ENCODE measurements at places on chromosomes 12 and 14.

- no peak for DNase-seq
Observed at GRCh38 chr14:64779472-64779871, 75.2 kb downstream of the PLEKHG3 start.

- DNase-seq = no peak
Observed at GRCh38 chr14:74604911-74605310, 7.1 kb downstream of the LTBP2 start.

DNA sequence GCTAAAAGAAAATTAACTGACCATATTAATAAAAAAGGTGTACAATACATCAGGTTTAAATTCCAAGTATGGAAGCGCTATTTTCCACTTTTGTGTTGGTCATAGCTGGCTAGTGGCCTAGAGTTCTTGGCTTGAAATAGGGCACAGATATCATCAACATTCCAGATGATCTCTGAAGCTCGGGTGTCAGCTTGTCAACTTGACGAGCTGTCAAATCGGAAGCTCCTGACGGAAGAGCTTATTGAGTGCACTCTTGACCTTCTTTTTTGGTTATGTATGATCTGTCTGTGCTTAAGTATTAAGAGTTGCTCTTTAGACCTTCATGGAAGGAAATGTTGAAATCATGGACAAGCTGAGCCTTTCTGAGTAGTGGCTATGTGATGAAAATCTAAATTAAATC lies 177.9 kb downstream of the APAF1 start:
- DNase-seq = no peak

- no peak for DNase-seq
Observed at GRCh38 chr12:47884501-47884900, 20.3 kb downstream of the VDR start.

- no peak for DNase-seq
Observed at GRCh38 chr14:24712909-24713308, 78.9 kb upstream of the GZMB start.

DNA sequence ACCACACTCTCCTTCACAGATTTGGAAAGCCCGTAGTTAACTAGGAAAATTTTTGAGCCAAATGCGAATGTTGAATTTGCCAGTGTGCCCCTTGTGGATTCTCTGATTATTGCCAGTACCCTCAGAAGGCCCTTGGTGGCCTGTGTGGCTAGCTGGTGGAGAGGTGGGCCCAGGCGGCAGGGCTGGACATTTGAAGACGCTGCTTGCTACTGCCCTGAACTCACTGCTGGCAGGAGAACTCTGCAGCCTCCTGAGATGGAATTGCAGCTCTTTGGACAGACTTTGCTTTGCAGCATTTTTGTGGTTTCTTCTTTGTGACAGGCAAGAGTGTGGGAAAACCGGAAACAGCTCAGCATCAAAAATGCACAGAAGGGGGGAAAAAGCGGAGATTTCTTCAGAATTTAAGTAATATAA lies 97.6 kb downstream of the TGFB3 start:
- DNase-seq = no peak

DNA sequence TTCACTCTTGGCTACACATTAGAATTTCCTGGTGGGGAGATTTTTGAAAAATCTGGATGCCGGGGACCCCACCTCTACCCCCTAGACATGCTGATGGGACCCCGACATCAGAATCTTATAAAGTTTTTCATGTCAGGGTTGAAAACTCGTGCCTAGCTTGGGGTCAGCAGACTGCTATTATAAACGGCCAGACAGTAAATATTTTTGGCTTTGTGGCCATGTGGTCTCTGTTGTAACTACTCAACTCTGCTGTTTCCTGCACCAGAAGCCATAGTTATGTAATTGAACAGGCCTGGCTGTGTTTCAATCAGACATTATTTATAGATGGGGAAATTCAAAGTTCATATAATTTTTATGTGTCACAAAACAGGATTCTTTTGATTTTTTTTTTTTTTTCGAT lies 41.6 kb downstream of the ACACB start:
- no peak for DNase-seq

- no peak for DNase-seq
Observed at GRCh38 chr12:100995771-100996170, 201.2 kb downstream of the ANO4 start.

DNA sequence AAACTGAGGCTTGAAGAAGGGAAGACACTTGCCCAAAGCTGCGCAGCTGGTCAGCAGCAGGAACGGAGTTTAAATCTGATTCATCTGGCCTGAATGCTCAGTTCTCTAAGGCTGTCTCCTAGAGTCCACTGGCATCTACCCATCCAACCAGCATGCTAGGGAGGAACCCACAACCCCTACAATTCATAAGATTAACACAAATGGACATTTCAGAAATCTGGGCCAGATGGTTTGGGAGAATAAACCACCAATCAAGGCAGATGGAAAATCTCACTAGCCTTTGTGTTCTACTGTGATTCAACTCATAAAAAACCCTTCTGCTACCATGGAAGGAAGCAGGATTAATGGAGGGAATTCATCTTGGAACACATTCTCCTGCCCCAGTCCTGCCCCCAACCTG lies 67.8 kb downstream of the WSCD2 start:
- DNase-seq = no peak

- no peak for DNase-seq
Observed at GRCh38 chr12:109278912-109279311, 30.2 kb downstream of the FOXN4 start.

GRCh38 chr12:91817517-91817916 lies 328.1 kb downstream of the BTG1 start:
- no peak for DNase-seq

- no peak for DNase-seq
Observed at GRCh38 chr12:131087991-131088700, 134.4 kb downstream of the ADGRD1 start.

GRCh38 chr12:54294152-54294952 lies 6.5 kb downstream of the NFE2 start:
- peak; percentile 58 for DNase-seq

DNA sequence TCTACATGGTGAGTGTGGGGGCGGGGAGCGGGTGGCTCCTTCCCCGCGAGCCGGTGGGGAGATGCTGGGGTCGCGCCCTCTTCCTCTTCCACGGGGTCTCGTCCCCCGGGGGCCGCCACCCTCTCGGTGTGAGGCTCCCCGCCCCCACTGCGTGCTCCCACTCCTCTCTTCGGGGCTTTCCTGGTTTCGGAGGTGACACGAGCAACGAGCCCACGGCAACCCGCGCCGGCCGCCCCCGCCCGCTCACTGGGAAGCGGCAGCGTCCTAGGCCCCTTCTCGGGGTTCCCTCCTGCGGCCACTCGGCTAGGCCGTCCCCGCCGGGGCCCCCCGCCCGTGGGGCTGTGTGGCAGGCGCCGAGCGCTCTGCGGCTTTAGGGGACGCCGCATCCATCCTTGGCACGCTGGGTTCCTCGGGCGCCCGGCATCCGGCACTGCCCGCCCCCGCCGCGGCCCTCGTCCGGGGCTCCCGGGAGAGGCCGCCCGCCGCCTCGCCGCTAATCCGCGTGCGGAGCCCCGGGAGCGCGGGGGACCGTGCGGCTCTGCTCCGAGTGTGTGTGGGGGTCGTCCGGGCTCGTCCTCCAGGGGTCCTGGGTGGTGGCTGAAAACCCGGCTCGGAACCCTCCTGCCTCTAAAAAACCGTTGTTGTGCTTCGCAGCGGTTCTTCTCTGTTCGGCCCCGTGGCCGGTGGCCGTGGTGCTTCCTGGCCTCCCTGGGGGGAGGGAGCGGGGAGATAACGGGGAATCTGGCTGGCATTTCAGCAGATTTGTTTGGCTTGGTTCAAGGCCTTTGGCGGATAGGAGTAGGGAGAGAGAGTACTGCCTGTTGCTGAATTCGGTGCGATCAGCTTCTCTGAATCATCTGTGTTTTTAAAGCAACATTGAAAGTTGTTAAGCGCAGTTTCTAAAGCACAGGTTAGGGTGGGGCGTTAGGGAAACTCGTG lies 1.0 kb downstream of the PCNX1 start:
- DNase-seq = peak; percentile 70

DNA sequence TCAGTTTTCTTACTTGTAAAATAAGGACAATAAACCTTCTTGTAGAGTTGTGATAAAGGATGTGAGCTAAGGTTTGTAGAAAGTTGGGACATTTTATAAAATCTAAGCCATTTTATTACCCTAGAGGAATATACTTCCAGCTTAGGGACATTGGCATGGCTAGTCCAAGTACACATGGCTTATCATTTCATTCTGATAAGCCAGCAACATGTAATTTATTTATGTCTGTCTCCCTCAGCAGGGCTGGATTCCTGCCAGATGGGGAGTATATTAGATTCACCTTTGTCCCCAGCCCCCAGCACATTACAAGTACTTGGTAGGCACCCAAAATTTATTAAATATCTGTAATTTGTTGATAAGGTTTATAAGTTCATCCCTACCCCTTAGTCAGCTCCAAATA lies 6.3 kb upstream of the ATG14 start:
- DNase-seq = no peak

GRCh38 chr12:132465269-132466190 lies 24.4 kb upstream of the FBRSL1 start:
- no peak for DNase-seq

- DNase-seq = no peak
Observed at GRCh38 chr14:81971911-81972310, 438.3 kb upstream of the SEL1L start.

DNA sequence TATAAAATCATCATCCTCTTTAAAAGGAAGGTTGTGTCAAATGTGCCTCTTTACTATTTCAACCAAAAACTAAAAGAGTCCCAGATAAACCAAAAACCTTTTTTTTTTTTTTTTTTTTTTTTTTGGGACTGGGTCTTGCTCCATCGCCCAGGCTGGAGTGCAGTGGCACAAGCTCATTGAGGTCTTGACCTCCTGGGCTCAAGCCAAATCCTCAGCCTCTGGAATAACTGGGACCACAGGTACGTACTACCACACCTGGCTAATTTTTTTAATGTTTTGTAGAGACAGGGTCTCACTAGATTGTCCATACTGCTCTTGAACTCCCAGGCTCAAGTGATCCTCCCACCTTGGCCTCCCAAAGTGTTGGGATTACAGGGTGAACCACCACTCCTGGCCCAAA lies 16.4 kb upstream of the SELPLG start:
- no peak for DNase-seq

- DNase-seq = no peak
Observed at GRCh38 chr12:49564686-49565405, 3.1 kb downstream of the MCRS1 start.

DNA sequence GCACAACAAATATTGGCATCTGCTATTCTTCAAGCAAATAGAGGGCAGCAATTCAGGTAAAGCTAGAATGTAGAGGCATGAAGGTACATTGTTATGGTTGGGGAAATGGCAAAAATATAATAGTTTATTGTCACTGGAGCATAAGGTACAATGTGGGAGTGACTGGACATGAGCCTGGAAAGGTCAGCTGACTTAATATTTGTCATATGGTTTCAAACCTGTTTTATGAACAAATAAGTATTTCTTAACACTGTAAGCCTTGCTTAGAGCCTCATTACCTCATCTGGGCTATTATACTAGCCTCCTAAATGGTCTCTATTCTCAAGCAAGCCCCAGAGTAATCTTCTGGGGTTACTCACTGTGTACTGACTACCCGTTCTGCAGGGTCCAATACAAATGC lies 33.7 kb downstream of the FAM177A1 start:
- no peak for DNase-seq

DNA sequence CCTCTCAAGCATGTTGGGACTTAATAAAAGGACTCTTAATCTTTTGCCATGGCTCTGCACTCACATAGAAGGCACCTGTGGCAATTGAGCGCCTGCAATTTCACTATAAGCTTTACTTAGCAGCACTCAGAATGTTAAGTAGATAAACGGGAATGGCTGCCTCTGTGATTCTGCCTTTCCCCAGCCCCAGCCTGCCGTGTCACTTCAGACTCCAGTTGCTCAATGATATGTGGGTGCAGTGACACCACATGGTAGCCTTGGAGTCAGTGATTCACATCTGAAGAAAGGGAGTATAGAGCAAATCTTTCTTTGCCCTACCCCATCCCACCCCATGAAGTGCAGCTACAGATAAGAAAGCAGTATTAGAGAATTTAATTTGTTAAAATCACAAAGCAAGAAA lies 96.1 kb downstream of the ZFC3H1 start:
- DNase-seq = no peak

- DNase-seq = no peak
Observed at GRCh38 chr12:8546591-8546990, 5.9 kb upstream of the CLEC4E start.

- no peak for DNase-seq
Observed at GRCh38 chr12:103468837-103469236, 26.9 kb downstream of the C12orf42 start.

DNA sequence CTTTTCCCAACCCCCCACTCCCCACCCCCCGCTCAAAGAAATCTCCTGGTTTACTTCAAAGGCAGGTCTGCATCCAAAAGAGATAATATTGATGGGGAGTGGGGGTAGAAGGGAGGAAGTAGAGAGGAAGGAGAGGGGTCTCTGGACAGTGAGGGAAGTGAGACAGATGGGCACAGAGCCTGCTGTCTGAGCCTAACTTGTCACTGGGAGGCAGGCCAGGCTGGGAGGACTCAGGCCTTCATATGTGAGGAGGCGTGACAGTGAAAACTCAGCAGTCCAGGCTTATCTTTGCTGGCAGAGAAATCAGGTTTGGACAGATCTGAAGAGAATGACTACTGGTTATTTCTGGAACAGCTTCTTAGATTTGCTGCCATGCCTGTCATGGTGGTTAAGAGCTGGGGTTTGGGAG lies 192.3 kb downstream of the NUAK1 start:
- DNase-seq = no peak

GRCh38 chr14:55500219-55500701 lies 59.8 kb upstream of the TBPL2 start:
- DNase-seq = no peak

DNA sequence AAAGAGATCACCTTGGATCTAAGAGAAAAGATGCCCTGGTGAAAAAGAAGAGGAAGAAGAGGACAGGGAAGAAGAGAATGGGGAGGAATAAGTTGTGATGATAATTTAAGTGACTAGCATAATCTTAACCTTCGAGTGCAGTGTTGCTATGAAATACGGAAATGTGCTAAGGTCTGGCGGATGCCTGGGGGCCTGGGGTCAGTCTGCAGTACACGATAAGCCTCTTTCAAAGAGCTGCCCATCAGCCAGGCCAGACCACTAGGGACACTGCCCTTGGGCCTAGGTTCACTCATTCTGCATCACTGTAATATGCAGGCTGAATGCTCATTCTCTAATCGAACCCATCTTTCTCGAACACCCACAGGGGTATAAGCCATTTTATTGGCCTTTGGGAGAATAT lies 83.4 kb downstream of the PLEKHG3 start:
- no peak for DNase-seq

DNA sequence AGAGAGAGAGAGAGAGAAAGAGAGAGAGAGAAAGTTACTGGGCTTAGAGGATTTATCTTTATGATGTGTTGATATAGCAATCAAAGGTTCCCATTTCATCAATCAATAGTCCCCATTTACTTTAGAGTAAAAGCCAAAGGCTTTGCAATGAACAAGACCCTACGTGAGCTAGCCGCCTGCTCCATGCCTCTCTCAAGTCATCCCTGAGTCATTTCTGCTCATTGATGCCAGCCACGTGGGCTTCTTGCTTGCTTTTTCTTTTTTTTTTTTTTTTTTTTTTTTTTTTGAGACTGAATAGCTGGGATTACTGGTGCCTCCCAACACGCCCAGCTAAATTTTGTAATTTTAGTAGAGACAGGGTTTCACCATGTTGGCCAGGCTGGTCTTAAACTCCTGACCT lies 70.9 kb downstream of the GPR135 start:
- no peak for DNase-seq

GRCh38 chr14:33408291-33408690 lies 469.6 kb downstream of the NPAS3 start:
- DNase-seq = no peak
